ENCODE measurements at places on chromosomes 16 and 17.

- DNase-seq = no peak
Measured at GRCh38 chr17:63490329-63490728, 13.5 kb downstream of the ACE start.

DNA sequence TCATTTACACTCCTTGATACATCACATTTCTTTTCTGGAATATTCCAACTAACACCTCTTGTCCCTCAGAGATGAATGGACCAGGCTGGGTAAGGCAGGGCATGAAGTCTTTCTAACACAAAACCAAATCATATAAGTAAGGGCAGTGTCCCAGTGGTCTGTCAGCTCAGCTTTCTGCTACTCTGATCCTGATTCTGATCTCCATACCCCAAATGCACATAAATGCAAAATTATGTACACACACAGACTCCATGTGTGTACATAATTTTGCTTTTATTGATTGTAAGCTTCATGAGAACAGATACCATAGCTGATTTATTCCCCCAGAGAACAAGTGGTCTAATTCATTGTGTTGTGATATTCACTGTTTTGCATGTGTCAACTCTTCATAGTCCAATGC lies 47.9 kb downstream of the NOG start:
- DNase-seq = no peak

GRCh38 chr17:15398291-15398690 lies 56.9 kb upstream of the TEKT3 start:
- DNase-seq = no peak

- no peak for DNase-seq
Measured at GRCh38 chr16:48087639-48088038, 68.2 kb downstream of the ABCC12 start.

GRCh38 chr16:23523321-23523720 lies 13.0 kb upstream of the GGA2 start:
- DNase-seq = no peak

GRCh38 chr17:66494023-66494803 lies 191.8 kb downstream of the PRKCA start:
- DNase-seq = peak; percentile 90

GRCh38 chr17:4090898-4091297 lies 51.9 kb downstream of the ZZEF1 start:
- DNase-seq = no peak

DNA sequence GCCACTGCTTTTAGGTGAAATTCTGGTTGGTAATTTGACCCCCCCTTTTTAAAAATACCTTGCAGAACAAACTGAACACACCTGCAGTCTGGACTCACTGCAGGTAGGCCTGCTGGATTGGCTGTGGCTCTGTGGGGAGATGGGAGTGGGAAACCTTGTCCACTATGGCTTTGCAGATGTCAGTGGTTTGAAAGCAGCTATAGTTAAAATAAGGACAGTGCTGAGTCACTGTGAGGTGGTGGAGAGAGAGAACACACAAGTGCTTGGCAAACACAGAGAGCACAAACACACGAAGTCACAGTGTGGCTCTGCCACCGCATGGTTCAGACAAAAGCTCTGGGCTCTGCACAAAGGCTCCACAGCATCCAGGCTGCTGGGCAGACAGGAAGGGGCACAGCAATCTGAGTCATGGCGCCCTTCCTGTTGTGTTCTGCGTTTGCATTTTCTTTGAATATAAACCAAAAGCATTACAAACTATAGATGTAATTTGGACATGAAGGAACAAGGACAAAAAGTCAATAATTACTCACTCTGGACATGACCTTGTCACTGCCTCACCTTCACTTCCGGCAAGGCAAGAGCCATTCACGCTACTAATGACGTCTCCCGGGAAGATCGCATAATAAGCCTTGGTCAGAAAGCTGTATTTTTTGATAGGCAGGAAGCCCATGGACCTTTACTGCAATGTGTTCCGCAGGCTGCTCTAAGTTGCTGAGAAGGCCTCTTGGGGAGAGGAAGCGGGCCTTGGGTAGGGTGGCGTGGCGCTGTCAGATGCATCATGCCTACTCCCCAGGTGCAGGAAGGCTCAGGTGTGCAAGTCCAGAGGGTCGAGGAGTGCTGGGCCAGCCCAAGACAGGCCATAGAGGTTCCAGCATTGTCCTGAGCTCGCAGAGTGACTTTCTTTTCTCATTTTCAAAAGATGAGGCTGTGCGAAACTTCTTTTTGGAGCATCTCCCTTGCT lies 60.1 kb upstream of the MED9 start:
- peak; percentile 97 for DNase-seq

Data from DMS53 (cell line).